ENCODE measurements at places on chromosomes 16 and 17.

- DNase-seq: no peak
Observed at GRCh38 chr16:75248536-75249380, 2.7 kb downstream of the BCAR1 start.

DNA sequence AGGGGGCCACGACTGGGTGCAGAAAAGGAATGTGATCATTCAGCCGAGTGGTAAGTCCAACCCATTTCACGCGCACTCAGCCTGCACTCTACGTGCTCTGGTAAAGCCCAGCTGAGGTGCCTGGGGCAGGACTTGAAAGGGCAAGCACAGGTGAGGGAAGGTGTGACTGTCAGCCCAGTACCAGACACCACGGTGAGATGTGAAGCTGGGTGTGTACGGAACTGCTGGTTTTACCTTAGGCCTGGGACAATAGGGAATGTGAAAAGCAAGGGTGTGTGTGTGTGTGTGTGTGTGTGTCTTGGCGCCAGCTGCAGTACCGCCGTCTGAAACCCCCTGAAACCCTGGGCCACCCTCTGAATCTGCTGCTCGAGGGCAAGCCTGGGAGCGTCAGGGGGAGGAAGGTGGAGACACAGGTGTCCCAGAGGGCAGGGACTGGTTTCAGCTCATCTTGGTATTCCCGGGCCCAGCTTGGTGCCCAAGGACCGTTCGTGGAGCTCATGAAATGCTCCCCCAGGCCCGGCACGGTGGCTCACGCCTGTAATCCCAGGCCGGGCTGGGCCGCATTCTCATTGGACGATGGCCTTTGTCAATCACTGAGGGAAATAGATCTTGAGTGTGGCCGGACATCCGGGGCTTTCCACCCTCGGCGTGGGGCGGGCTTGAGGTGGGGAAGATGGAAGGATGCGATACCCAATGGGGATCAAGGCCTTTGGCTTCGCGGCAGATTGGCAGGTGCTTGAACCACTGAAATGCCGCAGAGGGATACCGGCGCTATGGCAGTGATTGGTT, 27.8 kb upstream of the ST6GALNAC1 start:
- peak; percentile 100 for DNase-seq

DNA sequence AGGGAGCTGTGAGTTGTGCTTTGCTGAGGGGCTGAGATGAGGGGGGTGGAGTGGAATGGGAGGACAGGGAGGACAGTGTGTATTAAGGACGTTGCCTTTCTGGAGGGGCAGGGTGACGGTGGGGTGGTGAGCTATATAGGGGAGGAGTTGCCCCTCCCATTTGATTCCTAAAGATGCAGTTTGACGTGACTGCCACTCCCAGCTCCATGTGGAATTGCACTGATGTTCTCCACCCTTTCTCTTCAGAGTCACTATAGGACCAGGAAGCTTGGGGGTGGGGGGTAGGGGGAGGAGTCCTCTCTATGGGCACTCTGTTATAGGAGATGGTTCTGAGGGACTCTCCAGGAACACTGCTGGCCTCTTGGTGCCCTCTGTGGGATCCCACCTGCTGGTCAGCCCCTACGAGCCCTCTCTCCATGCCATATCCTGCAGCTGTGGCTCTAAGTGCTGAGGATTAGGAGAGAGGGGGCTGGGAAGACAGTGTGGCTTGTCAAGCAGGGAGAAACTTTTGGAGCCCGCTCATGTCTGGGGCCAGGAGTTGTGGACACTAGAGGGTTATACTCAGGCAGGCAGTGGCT, 3.8 kb upstream of the NGFR start:
- no peak for DNase-seq

- peak; percentile 49 for DNase-seq
Observed at GRCh38 chr17:39235555-39236449, 10.1 kb upstream of the STAC2 start.

GRCh38 chr17:41343029-41343428, 7.6 kb downstream of the KRT33A start:
- DNase-seq: no peak

DNA sequence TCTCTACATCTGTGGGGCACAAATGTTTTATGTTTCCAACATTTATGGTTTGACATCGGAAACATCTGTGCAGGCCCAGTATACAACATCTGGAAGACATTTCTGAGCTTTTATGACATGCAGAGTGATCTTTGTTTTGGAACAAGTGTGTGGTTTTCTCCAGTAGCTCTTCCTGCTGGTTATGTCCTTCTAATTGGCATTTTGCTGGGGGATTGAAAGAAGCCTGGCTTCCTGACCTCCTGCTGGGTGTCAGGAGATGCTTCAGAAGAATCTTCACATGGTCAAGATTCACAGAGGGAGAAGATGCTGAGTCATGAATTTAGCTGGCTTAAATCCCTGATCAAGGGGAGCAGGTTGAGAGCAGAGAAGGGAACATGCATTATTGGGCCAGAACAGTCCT, 279.5 kb upstream of the MYOCD start:
- DNase-seq: no peak

DNA sequence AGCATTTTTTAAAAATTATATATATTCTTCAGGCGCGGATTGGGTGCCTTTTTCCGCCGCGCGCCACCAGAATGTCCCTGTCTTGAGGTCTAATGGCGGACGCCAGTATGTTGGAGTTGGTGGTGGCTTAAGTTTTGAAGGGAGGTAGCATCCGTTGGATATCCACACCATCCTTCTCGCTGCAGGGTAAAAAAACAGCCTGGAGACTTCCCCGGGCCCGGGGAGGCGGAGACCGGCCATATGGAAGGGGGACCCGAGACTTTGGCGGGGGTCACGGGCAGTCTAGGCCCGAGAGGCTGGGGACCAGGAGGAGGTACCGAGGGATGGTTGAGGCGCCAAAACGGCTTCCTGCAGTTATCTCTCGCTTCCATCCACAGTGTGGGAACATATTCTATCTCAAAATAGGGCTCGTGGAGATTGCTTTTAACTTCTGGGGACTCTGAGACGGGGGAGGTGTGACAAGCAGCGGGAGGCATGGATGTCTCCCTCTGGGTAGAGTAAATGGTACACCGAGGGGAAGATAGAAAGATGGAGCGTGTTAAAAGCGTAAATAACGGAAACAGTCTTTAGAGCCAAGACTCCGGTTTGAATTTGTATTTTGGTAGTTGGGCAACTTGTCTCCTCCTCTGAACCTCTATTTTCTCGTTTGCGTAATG, at the start of gene SF3B3:
Gene SF3B3, plus strand, starts transcription at position 74 of the 656 bp plus-strand sequence. CDS start 2,841 bp downstream, outside the sequence.
- DNase-seq: peak; percentile 79

- DNase-seq: no peak
Observed at GRCh38 chr16:9090101-9090959, 1.1 kb upstream of the HAPSTR1 start.

DNA sequence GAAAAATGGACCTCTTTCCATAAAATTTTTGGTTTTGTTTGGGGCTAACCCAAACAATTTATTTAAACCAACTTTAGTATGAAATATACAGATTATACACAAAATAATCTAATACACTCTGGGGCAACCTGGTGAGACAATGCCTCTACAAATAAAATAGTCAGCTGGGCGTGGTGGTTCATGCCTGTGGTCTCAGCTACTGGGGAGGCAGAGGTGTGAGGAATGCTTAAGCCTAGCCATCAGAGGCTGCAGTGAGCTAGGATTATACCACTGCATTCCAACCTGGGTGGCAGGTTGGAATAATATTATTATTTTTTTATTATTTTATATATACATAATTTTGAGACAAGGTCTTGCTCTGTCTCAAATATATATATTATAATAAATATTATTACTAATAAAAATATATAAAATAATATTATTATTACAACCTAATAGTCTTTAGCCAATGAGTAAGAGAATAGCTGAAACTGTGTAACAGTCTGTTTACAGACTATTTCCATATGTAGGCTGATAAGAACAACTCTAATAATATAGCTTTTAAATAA, 50.5 kb downstream of the GLG1 start:
- no peak for DNase-seq

- DNase-seq: peak; percentile 27
Observed at GRCh38 chr17:64278614-64279013, 15.6 kb upstream of the TEX2 start.

DNA sequence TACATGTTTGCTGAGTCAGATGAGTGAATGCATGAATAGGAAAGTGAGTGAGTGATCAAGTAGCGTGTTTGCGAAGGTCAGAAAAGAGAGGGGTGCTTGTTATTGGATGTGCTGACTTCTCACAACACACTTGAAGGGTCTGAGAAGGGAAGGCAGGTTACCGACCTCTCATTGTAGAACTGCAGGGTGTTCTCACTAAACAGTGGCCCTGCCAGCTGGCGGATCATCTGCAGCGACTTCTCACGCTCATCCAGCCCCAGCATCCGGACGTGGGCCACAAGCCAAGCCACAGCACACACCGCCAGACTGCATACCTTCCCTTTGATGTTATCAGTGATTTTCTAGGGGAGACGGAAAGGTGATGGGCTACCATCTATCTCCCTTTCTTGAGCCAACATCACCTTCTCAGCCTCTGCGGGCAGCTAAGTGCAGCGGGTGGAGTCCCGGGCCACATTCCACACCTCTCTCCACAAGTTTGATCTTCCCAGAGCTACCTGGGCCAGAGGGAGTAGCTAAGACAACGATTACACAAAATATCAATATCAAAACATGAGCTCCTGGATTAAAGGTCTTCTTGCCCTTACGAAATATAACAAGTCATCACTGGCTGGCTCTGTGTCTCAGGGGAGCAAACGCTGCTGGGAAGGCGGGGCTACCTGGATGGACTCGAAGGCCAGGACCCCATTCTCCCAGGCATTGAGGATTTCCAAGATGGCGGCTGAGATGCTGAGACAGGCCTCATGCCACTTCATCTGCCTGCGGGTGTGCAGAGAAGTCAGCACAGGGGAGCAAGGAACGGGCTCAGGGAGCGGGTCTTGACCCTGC, 11.0 kb downstream of the CSF3 start:
- DNase-seq: no peak

DNA sequence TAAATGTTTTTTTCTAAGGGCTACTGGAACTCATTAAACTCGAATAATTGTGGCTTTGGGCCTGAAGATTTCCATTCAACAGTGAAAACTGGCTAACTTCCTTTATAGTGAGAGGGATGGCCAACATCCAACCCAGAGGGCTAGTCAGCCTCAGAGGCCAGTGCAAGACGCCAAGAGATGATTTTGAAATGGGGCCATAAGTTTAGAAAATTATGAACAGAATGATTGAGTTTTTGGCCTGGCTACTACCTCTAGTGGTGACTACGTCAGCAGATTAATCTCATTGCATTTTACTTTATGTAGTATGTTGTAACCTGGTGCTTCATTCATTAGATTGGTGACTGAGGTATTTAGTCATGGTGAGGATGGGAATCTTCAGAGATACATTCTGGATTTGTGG, 28.4 kb downstream of the HAPSTR1 start:
- peak; percentile 21 for DNase-seq

DNA sequence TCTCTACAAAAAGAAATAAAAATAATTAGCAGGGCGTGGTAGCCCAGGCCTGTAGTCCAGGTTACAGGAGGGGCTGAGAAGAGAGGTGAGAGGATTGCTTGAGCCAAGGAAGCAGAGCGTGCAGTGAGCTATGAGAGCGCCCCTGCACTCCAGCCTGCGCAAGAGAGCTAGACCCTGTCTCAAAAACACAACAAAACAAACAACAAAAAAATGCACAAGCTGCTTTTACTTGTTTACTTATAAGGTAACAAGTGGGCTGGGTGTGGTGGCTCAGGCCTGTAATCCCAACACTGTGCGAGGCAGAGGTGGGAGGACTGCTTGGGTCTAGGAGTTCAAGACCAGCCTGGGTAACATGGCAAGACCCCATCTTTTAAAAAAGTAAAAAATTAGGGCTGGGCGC, 1.7 kb downstream of the CYTH1 start:
- no peak for DNase-seq

GRCh38 chr17:7260651-7261378, 1.5 kb downstream of the CLDN7 start:
- DNase-seq: no peak

- DNase-seq: no peak
Observed at GRCh38 chr16:15518381-15519351, 84.3 kb downstream of the BMERB1 start.

GRCh38 chr17:19755821-19756510, 7.9 kb upstream of the ALDH3A1 start:
- DNase-seq: no peak
